ENCODE measurements at places on chromosomes 5 and 9. TPM values are rescaled to one million over a fixed set of nuclear protein-coding genes. Genes with fewer than 3 reads are reported as not detected.

GRCh38 chr5:135030956-135031812, 2.8 kb downstream of the PITX1 start:
- no peak for DNase-seq

GRCh38 chr5:71757590-71758543, 38.8 kb downstream of the CARTPT start:
- peak; percentile 88 for DNase-seq

GRCh38 chr9:27347889-27348288, 50.9 kb upstream of the EQTN start:
- DNase-seq, result no peak

GRCh38 chr9:120891245-120891883, 14.4 kb upstream of the PHF19 start:
- no peak for DNase-seq

GRCh38 chr5:154298065-154298464, 107.5 kb downstream of the GALNT10 start:
- DNase-seq, result no peak

- no peak for DNase-seq
Observed at GRCh38 chr5:32625547-32625946, 40.2 kb downstream of the SUB1 start.

DNA sequence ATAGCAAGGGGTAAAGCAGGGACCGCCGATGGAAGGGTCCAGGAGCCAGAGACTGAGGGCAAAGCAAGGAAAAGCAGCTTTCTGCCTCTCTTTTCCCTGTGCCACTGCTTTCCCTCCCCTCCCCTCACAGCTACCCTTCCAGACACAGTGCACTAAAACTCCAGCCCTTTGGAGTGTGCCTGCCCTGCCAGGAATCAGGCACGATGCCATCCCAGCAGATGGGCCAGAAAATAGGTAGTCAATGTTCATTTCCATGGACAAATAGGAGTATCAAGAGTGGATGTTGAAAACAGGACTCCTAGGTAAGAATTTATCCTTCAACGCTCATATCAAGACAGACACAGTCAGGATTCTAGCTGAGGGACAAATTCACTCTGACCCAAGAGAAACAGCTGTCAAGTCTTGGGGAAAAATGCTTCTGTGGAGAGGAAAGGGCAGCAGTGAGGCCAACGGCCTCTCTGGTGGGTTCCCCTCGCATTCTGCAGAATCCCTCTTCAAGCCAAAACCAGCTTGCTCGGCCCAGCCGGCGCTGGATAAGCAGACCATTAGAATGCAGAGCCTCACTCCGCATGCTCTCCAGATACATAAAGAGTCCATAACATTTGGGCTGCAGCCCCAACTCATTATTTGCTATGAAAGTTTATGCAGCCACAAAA, 138.0 kb downstream of the CAAP1 start:
- no peak for DNase-seq

DNA sequence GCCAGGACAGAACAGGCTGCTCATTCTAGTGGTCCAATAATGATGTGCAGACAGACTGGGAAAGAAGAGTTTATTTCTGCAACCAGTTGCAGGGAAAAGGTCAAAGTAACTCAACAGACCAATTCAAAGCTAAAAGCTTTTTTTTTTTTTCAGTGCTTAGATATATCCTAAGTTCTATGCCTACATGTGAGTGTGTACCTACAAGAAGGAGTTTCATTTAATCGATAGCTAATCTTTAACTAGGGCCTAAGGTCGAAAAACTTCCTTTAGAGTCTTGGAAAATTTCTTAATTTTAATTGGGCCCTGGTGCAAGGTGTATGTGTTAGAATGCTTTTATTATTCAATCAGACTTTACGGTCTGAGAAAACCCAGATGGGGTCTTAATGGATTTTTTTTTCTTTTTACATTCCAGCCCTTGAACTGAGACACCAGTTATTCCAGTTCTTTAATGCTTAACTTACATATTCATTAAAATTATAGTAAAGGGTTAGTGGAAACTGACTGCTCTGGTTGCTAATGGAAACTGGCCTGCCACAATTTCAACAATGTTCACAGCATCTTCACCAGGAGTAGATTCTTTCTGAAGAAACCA, 365.3 kb downstream of the MTRR start:
- DNase-seq, result no peak

DNA sequence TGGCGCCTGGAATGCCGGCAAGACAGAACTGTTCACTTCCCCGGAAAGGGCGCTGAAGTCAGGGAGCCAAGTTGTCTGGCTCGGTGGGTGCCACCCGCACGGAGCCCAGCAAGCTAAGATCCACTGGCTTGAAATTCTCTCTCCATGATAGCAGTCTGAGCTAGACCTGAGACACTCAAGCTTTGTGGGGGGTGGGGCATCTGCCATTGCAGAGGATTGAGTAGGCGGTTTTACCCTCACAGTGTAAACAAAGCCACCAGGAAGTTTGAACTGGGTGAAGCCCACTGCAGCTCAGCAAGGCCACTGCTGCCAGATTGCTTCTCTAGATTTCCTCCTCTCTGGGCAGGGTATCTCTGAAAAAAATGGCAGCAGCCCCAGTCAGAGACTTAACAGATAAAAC, 277.4 kb downstream of the SLCO4C1 start:
- DNase-seq, result no peak

- DNase-seq, result peak; percentile 24
Observed at GRCh38 chr9:34995670-34996060, 6.1 kb downstream of the DNAJB5 start.

DNA sequence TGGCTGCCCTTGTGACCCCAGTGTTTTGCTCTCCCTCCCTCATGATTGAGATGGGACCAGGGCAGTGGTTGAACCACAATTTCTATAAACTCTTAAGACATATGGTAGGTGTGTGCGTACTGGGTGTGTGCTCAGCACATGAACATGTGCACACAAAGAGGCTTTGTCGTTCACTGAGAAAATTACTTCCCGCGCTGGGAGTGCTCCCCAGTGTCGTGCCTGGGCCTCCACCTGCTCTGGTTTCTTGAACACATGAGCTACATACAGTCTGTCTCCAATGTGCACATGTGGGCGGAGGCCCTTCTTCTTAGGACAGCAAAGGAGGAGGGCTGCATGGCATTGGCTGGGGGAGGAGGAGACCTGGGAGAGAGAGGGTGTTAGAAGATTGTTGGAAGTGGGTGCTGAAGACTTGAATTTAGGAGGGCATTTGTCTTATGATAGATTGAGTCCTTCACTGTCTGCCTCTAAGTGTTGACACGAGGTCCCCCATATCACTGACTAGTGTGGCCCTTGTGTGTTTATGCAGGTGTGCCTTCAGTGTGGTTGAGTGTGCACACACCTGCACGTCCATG, 170.0 kb downstream of the CACNA1B start:
- no peak for DNase-seq

GRCh38 chr9:7342736-7343135, 456.8 kb downstream of the DMAC1 start:
- no peak for DNase-seq

DNA sequence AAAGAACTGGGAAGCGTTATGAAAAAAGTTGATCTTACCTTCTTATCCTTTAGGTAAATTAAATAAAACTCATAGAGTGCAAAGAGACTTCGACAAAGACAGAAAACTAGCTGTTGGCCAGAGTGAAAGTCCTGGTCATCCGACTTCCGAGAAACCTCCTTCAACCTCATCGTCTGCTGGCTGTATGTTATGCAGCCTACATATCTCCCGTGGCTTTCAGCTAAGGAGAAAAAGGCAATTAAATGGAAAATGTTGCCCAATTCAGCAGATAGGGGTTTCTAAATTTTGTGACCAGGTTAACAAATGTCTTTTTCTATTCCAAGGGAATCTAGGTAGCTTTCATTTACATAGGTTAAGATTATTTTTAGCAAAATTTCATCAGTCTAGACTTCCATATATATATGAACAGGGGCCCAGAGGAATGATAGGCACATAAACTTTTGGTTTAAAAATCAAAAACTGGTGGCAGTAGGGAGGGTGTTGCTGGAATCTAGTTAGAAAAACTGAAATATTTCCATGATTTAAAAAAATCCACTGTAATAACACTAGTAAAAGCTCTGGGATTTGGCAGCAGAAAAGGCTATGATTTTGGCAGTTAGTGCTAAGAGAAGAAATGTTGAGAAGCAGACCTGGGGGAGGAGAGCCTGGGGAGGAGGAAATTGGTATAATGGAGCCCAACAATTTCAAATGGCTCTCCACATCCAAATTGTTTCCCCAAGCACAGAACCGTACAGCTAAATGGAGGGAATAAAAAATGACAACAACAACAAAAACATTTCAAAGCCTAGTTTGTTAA, 32.1 kb downstream of the RAI14 start:
- no peak for DNase-seq

The OR1J4 gene
- not detected for total RNA-seq

The CNTRL gene
- total RNA-seq, result 22.0 TPM

DNA sequence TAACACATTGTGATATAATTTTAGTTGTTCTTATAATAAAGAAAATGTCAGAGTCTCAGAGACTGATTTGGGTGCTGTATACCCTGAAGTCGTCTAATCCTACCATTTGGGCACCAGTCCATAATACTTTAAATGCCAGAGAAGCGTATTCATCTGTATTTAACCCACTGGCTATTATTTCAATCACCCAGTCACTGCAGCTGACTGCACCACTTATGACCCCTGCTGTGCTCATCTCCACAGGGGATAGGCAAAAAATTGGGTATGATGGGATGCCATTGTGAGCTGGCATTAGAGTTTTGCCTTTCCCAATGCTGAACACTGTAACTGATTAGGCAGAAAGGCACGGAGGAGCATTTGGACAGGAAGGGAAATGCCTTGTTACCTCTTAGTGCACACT, 599.7 kb downstream of the CAAP1 start:
- DNase-seq, result no peak

DNA sequence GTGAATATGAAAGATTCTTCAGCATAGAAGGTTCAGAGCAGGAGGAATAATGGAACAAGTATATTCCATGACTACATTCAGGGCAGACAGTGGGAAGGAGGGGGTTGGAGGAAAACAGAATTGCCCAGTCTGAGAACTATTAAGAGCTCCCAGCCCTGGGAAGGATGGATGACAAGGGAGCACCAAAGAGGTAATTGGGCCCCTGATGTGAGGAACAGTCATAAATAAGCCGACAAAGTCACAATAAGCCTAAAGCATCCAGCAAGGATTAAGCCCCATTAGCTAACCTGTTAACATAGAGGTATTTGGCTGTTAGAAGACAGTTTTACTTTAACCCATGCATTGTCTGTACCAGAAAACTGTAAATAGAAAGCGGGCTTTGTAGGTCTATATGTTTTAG, 348.7 kb upstream of the SEMA6A start:
- no peak for DNase-seq

DNA sequence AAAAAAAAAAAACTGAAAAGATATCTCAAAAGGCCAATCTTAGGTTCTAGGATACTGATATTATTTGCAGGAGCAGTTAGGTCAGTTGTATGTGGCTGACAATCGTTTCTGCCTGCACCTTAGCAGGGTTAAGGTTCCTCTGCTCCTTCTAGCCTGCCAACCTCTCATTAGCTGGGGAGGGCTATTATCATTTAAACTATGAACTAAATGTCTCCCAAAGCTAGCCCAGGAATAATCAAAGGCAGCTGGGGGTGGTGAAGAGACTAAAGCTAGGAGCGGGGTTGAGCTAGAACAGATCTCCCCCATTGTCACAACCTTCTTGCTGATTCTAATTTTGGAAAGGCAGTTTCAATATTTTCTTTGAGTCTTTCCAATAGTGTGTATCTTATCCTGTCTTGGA, 99.9 kb downstream of the ICE1 start:
- no peak for DNase-seq

The NMUR2 gene
- not detected for total RNA-seq

DNA sequence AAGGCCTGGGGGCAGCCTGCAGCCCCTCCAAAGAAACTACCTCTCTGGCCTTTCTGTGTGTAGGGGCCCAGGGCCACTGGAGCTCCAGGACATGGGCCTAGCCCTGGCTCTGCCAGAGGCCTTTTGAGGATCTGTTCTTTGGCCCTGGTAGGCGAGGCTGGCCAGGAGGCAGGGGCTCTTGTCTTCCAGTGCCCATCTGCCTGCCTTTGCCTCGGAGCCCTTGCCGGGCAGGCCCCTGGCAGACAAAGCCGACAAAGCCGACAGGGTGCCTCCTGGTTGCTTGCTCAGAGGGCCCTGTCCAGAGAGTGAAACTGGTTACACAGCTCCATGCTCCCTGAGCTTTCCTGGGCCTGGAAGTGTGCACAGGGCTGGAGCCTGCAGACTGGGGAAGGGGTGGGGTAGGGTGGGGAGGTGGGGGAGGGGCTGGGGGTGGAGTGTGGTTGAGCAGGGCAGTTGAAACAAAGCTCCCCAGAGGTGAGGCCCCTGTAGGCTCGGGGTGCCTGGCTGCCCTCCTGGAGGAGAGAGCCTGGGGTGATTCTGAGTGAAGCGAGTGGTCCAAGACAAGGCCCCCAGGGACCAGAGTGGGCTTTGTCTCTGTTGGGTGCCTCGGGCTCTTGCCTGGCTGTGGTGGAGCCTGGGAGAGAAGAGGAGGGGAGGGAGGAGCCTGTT, 29.3 kb downstream of the PTPA start:
- DNase-seq, result peak; percentile 55

DNA sequence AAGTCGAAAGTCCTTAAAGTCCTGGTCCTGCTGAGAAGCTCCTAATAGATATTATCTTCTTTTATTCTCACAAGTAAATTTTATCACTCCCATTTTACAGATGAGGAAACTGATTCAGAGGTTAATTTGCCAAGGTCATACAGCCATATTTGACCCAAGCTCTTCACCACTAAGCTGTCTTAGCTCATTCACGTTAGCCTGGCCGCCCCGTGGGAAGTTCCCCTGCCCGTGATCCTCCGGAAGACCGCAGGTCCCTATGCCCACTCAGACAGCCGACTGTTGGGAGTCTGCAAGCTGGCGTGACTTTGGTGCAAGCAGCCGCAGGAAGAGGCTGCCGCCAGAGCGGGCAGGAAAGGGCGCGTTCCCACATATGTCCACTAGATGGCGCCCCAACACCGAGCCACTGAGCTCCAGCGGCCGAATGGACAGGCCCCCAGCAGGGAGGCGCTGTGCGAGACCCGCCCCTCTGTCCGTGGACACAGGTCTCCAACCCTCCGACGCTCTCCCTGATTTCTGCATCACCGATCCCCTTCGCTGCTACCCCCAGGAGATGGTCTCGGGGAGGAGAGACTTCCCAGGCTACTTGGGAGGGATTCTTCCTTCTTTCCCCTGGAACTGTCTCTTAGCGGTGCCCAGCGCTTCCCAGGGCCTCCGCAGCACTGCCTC, 10.0 kb upstream of the ARAP3 start:
- peak; percentile 90 for DNase-seq

- DNase-seq, result no peak
Observed at GRCh38 chr9:96150324-96151227, 151.4 kb downstream of the HSD17B3 start.

The BNC2 gene
- total RNA-seq, result 8.6 TPM

The CEL gene
- 0.17 TPM for total RNA-seq

The RANBP3L gene
- total RNA-seq, result not detected

DNA sequence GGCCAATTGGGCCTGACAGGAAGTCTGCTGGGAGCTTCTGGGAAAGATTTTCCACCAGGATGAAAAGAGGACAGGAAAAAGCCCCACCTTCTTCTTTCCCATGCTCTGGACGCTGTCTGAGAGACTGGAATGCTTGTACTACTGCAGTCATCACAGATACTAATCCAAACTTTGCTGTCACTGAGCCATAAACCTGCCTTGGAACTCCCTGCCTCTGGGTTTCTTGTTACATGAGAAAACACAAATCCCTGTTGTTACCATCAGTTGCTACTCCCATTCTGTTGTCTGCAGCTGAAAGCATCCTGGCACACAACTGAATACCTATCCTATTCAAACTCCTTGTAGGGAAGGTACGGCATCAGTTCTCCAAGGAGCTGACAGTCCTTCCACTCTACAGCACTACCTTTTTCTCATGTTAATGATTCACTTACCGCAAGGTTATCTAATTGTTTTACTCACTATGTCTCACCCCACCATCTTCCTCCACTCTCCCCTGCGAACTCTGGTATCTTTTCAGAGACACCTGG, 167.5 kb downstream of the CDK5RAP2 start:
- peak; percentile 8 for DNase-seq

The NR5A1 gene
- not detected for total RNA-seq

The ALDH1B1 gene
- total RNA-seq, result 12.1 TPM

Measured in dermis blood vessel endothelial cell (primary cell).